Activated T-helper 1 cell treated with Interleukin-2 at 50 U/mL for 16 hours (primary cell): ENCODE measurements at places on chromosomes 7 and 10.

GRCh38 chr7:13749636-13750035, 239.8 kb downstream of the ETV1 start:
- no peak for DNase-seq

- no peak for DNase-seq
Measured at GRCh38 chr7:15845461-15845860, 159.0 kb upstream of the MEOX2 start.

DNA sequence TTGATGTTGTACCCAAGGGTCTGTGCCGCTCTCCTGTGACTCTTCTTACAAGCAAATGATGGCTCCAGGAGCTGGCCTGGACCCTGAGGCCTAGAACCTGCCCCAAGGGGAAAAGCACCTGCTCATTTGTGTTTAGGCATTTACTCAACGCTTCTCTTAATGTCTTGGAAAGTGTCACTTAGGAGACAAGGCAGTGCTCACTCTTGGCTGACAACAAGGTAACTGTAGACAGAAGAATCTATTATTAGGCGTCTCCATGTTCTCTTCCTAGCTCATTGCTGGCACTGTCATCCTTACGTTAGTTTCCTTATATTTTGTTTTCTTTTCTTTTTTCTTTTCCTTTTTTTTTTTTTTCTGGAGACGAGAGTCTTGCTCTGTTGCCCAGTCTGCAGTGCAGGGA, 38.1 kb upstream of the SUN1 start:
- no peak for DNase-seq

GRCh38 chr7:69550991-69551390, 47.3 kb upstream of the AUTS2 start:
- no peak for DNase-seq

- no peak for DNase-seq
Measured at GRCh38 chr10:36375107-36375506, 733.0 kb upstream of the FZD8 start.

DNA sequence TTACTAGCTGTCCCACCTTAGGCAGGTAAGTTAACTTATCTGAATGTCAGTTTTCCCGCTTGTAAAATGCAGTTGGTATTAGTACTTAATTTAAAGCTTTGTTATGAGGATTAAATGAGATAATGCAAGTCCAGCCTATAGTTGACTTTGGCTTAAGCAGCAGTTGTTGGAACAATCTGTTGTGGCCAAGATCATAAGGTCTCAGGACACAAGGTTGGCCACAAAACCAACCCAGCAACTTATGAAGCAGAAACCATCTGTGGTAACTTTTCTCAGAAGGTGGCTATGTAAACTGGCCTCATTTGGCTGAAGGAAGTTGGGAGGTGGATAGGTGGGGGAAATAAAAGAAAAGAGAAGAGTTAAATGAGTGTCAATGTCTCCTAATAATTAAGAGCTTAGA, 29.4 kb downstream of the ENTPD1 start:
- no peak for DNase-seq

DNA sequence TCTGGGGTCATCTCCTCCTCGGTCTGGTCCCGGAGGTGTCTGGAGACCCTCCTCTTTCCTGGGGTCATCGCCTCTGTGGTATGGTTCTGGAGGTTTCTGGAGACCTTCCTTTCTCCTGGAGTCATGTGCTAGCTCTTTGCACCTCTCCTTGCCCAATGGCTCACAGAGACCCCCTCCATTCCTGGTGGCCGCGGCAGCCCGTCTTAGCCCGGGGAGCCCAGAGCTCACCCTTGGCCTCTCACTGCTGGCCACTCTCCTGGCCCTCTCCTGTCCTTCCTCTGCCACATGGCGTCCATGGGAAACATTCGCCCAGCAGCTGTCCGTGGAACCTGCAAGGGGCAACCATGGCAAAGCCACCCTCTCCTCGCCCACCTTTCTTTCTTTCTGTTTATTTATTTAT, 20.2 kb upstream of the FOXL3 start:
- no peak for DNase-seq

DNA sequence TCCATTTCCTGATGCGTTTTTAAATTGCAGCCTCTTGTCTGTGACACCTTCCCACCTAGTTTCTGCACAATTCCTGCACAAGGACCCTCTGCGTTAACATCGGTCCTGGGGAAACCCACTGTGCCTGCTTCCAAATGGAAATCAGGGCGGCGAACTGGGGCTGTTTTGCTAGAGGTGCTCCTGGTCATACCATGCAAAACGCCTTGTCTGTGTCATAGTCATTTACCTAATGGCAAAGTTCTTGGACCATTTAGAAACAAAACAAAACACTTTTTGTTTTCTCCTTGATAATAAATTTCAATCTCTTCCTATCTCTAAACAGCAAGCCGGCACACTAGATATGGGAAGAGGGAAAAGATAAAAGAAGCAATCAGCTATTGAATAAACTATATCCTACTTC, 206.9 kb upstream of the KLF14 start:
- no peak for DNase-seq

- DNase-seq: no peak
Measured at GRCh38 chr7:83976302-83976701, 218.3 kb downstream of the SEMA3A start.
